ENCODE measurements at places on chromosomes 12 and 14.

GRCh38 chr14:91008759-91009409, 51.6 kb downstream of the RPS6KA5 start:
- no peak for DNase-seq

DNA sequence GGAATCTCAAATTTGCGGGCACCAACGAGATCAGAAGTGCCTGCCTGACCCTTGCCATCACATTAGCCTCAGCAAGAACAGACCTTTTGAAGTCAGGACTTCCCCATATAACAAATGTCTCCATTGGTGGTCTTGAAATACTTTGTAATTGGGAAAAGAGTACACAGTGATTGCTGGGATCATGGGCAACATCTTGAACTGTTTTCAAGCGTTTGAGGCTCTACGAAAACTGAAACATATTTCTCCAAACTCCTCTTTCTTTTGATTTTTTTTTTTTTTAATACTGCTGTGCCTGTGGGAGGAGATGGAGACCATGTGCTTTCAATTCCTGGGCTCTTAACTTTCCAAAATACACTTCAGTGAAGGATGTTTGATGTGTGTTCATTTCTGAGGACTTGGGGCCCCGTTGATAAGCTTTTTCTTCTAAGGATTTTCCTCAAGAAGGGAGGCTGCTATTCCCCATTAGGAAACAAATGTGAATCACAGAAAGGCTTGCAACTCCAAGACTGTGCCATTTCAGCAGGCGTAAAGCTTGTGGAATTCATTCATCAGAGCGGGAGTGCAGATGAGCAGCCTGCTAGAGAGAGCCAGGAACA, 94.5 kb downstream of the TMEM132C start:
- no peak for DNase-seq

DNA sequence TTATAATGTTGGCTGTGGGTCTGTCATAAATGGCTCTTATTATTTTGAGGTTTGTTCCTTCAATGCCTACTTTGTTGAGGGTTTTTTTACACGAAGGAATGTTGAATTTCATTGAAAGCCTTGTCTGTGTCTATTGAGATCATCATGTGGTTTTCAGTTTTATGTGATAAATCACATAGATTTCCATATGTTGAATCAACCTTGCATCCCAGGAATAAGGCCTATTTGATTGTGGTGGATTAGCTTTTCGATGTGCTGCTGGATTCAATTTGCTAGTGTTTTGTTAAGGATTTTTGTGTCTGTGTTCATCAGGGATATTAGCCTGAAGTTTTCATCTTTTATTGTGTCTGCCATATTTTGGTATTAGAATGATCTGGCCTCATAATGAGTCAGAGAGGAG, 27.6 kb downstream of the SLC2A13 start:
- DNase-seq: no peak

GRCh38 chr14:36654794-36655381, 6.8 kb upstream of the PAX9 start:
- no peak for DNase-seq

DNA sequence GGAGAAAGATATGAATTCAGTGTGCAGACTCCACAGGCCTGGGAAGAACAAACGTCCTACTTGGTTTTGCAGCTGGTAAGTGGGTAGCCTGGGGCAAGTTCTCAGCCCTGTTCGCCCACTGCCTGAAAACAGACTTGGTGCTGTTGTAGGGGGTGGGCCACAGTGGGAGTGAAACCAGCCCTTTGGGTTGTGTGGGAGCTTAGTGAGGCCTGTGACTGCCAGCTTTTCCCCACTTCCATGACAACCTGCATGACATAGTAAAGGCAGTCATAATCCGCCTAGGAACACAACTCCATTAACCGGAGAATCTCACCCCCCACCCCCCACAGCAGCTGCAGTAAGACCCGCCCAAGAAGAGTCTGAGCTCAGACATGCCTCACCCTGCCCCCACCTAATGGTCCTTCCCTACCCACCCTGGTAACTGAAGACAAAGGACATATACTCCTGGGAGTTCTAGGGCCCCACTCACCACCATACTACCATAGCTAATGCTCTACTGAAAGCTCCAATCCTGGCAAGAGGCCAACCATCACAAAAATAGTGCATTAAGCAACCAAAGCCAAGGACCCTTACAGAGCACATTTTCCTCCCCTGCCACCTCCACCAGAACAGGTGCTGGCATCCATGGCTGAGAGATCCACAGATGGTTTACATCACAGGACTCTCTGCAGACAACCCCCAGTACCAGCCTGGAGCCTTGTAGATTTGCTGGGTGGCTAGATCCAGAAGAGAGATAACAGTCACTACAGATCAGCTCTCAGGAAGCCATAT, 39.8 kb upstream of the LMNTD1 start:
- DNase-seq: no peak

DNA sequence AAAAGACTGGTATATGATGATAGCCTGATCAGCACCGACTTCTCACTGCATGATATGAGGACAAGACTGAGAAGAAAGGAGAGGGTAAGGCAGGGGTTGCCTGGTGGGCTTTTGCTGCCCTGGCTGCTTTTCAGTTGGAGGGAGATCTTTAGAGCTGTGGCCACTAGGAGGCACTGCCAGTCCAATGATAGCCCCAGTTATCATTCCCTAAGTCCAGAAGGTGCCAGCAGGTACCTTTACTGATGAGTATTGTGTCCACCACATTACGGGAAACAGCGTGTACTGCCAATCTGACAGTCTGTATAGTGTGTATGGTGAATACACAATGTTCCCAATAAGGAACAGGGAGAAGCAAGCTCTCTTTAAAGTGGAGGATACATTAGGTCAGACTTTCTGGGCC, 55.8 kb upstream of the CCDC175 start:
- DNase-seq: no peak

DNA sequence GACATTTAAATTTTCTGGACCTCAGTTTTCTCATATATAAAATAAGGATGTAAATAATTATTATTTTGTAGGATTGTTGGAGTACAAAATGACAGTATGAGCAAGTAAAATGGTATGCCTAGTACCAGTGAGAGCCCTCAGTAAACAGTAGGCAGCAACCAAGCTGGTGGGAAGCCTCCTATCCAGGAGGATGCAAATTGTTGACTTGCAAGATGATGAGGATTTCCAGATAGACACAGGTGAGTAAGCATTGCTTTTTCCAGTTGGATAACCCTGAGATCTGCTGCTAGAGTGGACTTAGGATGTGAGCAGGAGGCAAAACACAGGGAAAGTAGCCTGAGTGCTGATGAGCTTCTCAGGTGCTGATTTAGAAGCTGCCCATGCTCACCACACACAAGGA, 28.2 kb upstream of the AMIGO2 start:
- DNase-seq: no peak

DNA sequence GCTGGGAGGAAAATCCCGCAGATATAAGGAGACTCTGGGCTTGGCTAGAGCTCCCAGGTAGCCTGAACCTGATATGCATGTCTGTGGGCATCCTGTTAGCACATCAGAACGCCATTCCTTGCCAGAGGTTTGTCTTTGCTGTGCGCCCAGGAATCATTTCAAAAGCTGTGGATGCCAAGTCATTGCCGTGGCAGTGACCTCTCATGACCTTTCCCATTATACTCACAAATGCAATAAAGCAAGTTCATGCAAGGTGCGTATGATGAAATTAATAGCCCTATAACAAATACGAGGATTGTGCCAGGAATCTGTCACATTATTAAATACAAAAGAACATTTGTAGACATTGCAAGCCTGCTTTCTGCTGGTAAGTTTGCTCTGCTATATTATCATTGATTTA, 229.1 kb upstream of the PELI2 start:
- no peak for DNase-seq

All from type B pancreatic cell (in vitro differentiated cells).